ENCODE measurements at places on chromosomes 6 and 20. TPM values are rescaled to one million over a fixed set of nuclear protein-coding genes. Genes with fewer than 3 reads are reported as not detected.

DNA sequence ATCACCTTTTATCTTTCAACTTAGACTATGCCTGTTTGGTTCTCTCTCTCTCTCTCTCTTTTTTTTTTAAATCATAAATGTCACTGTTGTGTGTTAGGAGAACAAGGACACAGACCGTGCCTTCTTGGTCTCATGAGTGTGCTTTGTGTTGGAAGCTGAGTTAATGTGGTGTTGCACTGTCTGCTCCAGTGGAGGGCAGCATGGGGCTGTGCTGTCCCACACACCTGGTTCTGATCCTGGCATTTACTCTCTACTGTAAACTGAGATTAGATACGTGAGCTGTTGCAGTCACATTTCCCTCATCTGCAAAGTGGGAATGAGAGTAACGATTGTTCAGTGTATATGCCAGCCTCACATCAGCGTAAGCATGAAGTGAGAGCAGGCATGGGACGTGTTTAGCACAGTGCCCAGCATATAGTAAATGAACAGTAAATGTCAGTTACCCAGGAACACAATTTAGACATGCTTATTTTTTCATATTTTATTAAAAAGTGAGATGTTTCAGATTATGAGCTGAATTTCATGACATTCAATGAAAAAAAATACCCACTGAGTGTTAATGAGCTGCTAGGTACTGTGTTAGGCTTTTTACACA, 161.1 kb downstream of the FARS2 start:
- DNase-seq = peak; percentile 19

- no peak for DNase-seq
Measured at GRCh38 chr20:1820138-1821079, 74.8 kb upstream of the SIRPA start.

DNA sequence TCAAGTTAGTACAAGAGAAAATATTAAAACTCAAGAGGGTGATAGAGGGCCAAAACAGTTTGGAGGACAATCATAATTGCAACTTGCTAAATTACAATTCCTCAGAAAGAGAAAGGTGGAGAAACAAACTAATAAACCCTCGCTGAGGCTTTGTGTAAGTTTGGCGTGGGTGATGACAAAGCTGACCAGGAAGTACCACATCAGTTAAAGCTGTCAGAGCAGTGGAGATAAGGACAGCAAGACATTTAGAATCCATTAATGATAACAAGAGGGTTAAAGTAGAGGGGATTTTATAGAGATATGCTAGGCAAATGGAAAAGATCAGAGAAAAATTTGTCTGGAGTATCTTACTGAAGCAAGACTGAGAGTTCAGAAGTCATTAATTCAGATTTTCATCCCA, 334.4 kb downstream of the TFAP2B start:
- no peak for DNase-seq

Gene OR2H2
- not detected for total RNA-seq

Gene SNAI1
- total RNA-seq = 0.81 TPM

Gene EEF1A2
- 359 TPM for total RNA-seq
